ENCODE measurements at places on chromosomes 3 and 15. TPM values are rescaled to one million over a fixed set of nuclear protein-coding genes. Genes with fewer than 3 reads are reported as not detected.

Gene RPSA
- 3,010 TPM for total RNA-seq

Gene P2RY12
- 0.38 TPM for total RNA-seq

Gene ACKR2
- total RNA-seq, result 0.36 TPM

Gene IL5RA
- not detected for total RNA-seq

Gene DPH3
- 15.4 TPM for total RNA-seq

Gene NLGN1
- not detected for total RNA-seq

Gene TNNC1
- total RNA-seq, result 0.41 TPM

Gene PLA2G4D
- not detected for total RNA-seq

Gene SSR3
- total RNA-seq, result 193 TPM

Gene EPM2AIP1
- 20.9 TPM for total RNA-seq

- DNase-seq, result no peak
Observed at GRCh38 chr3:16070707-16071106, 103.8 kb upstream of the GALNT15 start.

GRCh38 chr3:2863127-2863526 is 247.0 kb downstream of the IL5RA start:
- DNase-seq, result no peak

DNA sequence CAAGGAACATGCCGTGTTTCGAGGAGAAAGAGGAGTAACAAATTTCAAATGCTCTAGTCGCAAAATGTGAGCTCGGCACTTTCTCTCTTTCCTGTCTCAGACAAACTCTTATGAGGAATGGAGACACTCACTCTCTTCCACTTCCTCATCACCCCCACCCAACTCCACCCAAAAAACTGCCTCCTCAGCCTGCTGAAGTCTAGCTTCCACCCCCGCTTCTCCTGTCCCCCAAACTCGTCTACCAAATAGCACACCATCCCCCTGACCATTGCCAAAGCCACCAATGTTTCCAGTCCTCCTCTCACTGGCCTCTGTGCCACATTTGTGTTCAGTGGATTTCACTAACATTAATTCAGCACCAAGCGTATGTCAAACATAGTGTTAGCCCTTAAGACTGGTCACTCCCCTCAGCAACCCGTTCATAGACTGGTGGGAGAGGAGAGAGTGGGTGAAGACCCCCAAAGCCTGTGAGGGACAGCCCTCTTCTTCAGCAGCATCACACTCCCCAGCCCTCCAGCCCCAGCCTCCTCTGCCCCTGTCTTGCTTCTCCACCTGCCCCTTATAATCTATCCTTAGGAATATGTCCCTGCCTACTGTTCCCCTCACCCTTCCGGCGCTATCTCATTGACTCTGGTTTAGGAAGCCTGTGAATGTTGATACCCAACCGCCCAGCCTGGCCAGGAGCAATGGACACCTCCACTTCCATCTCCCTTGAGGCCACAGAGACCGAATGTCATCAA is 77.3 kb downstream of the FAM174B start:
- DNase-seq, result no peak

GRCh38 chr15:67433495-67434099 is 87.3 kb upstream of the C15orf61 start:
- peak; percentile 15 for DNase-seq

GRCh38 chr3:197064771-197065170 is 35.2 kb upstream of the MELTF start:
- DNase-seq, result no peak

DNA sequence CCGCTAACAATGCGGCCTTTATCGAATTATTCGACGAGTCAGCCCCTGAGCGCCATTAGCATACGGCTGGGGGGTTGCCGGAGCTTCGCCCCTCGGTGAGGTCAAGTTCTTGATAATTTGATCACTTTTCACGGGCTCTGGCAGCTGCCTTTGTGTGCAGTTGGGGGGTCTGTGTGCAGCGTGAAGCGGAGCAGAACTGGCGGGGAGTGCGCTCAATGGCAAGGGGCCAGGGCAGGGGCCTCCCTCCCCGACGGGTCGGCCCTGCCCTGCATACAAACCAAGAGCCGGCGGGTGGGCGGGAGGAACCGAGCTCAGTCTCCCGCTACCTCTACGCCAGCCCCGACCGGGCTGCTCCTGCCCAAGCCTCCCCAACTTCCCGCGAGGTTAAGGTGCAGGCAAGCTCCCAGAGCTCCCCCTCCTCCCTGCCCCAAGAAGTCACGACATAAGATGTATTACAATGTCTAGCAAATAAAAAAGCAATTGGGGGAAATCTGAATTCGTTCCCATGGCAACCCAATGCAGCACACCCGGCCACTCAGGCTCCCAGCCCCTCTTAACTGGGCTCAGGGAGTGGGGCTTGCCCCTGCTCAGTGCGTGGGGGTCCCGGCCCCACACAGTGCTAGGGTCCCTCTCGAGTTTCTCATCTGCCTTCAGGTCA is 34.1 kb upstream of the POLG start:
- no peak for DNase-seq

- DNase-seq, result no peak
Observed at GRCh38 chr3:7428206-7428718, 567.3 kb downstream of the GRM7 start.

DNA sequence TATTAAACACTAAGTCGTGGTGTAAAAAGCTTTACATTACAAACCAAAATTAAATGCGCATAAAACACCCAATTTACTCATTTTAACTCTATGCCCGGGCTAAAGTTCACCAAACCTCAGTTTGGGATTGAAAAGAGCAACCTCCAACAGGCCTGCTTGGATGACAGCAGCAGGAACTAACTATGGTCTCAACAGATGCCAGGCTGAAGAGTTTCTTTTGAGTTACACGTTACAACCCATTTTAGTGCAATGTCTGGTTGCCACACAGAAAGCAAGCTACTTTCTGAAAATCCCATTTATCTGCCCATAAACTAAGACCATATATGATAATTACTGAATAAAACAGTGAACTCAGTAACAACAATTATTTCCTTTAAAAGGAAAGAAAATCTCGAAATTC is 2.2 kb downstream of the SATB1 start:
- no peak for DNase-seq

- DNase-seq, result no peak
Observed at GRCh38 chr3:195450731-195451229, 8.0 kb upstream of the ACAP2 start.

- no peak for DNase-seq
Observed at GRCh38 chr3:45473841-45474240, 85.5 kb downstream of the LARS2 start.

DNA sequence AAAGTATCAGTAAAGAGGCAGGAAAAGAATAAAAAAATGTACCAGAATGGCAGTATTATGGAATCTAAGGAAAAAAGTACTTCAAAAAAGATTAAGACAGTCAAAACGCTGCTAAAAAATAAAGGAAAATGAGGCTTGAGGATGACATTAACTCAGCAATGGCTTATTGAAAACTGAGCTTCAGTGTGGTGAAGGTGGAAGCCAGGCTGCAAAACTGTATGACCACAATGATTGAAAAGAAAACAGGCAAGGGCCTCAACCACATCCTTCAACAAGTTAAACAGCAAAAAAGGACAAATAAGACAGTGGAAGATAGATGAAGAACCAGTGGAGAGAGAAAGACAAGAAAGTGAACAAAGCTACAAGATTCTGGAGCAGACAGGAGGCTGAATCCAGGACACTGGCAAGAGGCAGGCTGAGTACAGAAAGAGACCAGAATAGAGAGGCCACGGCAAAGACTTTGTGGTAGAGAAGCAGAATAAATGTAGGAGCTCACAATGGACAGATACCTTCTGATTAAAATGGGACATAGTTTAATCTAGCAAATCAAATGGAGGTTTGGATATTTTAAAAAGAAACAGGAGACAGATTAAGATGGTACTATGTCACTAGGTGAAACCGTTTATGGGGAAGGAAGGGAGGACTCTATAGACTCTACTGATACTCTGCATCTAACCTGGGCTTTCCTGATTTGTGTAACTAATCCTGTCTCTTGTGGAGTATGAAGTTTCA is 86.1 kb downstream of the TJP1 start:
- DNase-seq, result peak; percentile 13

- DNase-seq, result no peak
Observed at GRCh38 chr3:43770426-43771103, 79.8 kb downstream of the ABHD5 start.

DNA sequence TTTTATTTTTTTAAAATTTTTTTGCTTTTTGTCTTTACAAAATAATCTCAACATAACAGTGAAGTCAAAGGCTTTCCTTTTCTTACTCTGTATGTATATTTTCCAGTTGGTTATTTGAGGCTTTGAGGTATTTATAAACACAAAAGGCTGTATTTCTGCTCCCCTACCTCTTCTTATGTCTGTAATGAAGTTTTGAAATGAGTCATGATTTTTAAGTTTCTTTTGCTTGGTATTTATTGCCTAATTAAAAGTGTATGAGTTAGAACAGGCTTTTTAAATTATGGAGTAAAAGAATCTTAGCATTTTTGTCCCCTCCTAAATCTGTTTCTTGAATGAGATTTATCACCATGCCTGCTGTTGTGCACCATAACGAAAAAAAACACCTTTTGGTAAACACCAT is 66.0 kb downstream of the DCUN1D1 start:
- DNase-seq, result peak; percentile 11

- DNase-seq, result no peak
Observed at GRCh38 chr3:61257148-61257547, 5.9 kb upstream of the FHIT start.

DNA sequence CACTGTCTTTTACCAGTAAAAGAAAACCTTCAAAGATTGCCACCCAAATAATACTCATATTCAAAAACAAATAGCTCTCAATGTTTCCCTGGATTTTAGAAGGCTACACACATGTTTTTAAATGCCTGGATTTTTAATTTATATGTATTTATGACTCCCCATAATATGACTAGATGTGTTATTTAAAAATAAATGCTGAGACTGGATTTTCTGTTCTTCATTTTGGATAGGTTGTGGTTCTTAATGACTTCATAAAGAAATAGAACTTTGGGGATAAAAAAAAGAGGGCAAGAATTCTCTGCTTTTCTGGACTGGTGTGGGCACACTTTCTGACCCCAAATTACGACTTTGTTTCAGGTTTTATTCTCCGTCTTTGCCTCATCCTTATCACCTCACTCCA is 62.8 kb upstream of the LEKR1 start:
- no peak for DNase-seq
